ENCODE measurements at places on chromosomes 16 and 17. TPM values are rescaled to one million over a fixed set of nuclear protein-coding genes. Genes with fewer than 3 reads are reported as not detected.

Gene DNAH9
- not detected for total RNA-seq

Gene PRR15L
- total RNA-seq: not detected

Gene C17orf67
- 0.87 TPM for total RNA-seq

Gene TRIM47
- total RNA-seq: 3.2 TPM

Gene BCL7C
- total RNA-seq: 53.5 TPM

Gene TMIGD1
- total RNA-seq: not detected

Gene HAP1
- total RNA-seq: under 0.01 TPM

Gene CACNA1G
- total RNA-seq: 0.12 TPM

Gene NLGN2
- total RNA-seq: 10.7 TPM

Gene ZSCAN10
- total RNA-seq: not detected

Gene ARL4D
- 26.1 TPM for total RNA-seq

Gene RFWD3
- 18.1 TPM for total RNA-seq

Gene WDR59
- 11.7 TPM for total RNA-seq

Gene MEOX1
- total RNA-seq: not detected

Gene NPIPA2
- 1.00 TPM for total RNA-seq

Gene RBFOX1
- total RNA-seq: not detected

Gene AIPL1
- not detected for total RNA-seq

Gene PIMREG
- total RNA-seq: 52.6 TPM

Gene TMEM94
- total RNA-seq: 38.3 TPM

Gene C1QTNF8
- total RNA-seq: not detected

Gene GLIS2
- 3.6 TPM for total RNA-seq

Gene ADAM11
- 0.77 TPM for total RNA-seq

Gene TMC6
- 0.11 TPM for total RNA-seq

Gene OR2C1
- 0.25 TPM for total RNA-seq

Gene PPL
- 0.75 TPM for total RNA-seq

Gene ANKRD40CL
- total RNA-seq: not detected

Gene IRF8
- total RNA-seq: not detected

Gene DDX52
- total RNA-seq: 21.4 TPM

Gene SPATA22
- not detected for total RNA-seq

Gene GUCY2D
- total RNA-seq: under 0.01 TPM

Gene ABCC11
- 0.11 TPM for total RNA-seq

Gene NAGS
- 2.9 TPM for total RNA-seq

Gene CCL8
- total RNA-seq: not detected

Gene SNX20
- not detected for total RNA-seq

Gene KRT32
- not detected for total RNA-seq
